Uterus (tissue), 4 donors: ENCODE measurements at places on chromosomes 5 and 9. TPM values are rescaled to one million over a fixed set of nuclear protein-coding genes. Genes with fewer than 3 reads are reported as not detected.

GRCh38 chr5:32319392-32319791, 6.7 kb upstream of the MTMR12 start:
- no peak overlapping the region for H3K4me3 ChIP-seq
- no peaks in the 10 kb centered on the region for H3K36me3 ChIP-seq
- H3K4me1 ChIP-seq, result no peaks in the 10 kb centered on the region
- H3K27ac ChIP-seq, result no peak overlapping the region
- no peak for DNase-seq

SH3TC2 gene
- 3.5 TPM for total RNA-seq

GRCh38 chr9:23153058-23153457, 673.0 kb downstream of the ELAVL2 start:
- H3K36me3 ChIP-seq, result no peaks in the 10 kb centered on the region
- no peak overlapping the region for H3K4me3 ChIP-seq
- no peak for DNase-seq
- no peak overlapping the region for H3K27ac ChIP-seq

HTR4 gene
- 0.40 TPM for total RNA-seq

- no peak overlapping the region for H3K4me3 ChIP-seq
- H3K36me3 ChIP-seq, result no peaks in the 10 kb centered on the region
- no peaks in the 10 kb centered on the region for H3K27me3 ChIP-seq
- no peaks in the 10 kb centered on the region for H3K4me1 ChIP-seq
- no peak for DNase-seq
- H3K27ac ChIP-seq, result peak overlapping the region; percentile 16
Observed at GRCh38 chr9:4936823-4937222, 48.2 kb upstream of the JAK2 start.

DNA sequence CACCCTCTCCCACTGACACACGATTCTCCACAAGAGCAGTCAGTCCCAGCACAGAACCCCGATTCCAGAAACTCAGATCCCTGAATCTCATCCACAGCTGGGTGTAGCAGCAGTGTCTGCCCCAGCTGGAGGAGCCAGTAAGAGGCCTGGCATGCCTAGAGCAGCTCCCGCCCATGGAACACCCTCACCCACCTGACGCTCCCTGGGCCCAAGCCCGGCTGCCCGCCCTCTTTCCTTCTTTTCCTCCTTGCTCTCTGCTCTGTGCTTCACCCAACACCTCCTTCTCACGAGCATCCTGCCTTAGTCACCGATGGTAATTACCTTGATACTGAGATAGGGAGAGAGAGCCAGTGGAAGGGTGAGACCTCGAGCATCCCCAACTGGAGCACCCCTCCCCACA, 8.7 kb downstream of the PCDH1 start:
- H3K27ac ChIP-seq, result no peak overlapping the region
- H3K36me3 ChIP-seq, result no peaks in the 10 kb centered on the region
- H3K4me1 ChIP-seq, result no peaks in the 10 kb centered on the region
- DNase-seq, result no peak

GRCh38 chr5:112637343-112637742, 100.3 kb upstream of the APC start:
- H3K4me3 ChIP-seq, result no peak overlapping the region
- DNase-seq, result no peak
- no peaks in the 10 kb centered on the region for H3K27me3 ChIP-seq
- H3K27ac ChIP-seq, result no peak overlapping the region

GRCh38 chr9:99262949-99263418, 40.9 kb downstream of the SEC61B start:
- no peaks in the 10 kb centered on the region for H3K27me3 ChIP-seq
- no peaks in the 10 kb centered on the region for H3K36me3 ChIP-seq
- no peak overlapping the region for H3K27ac ChIP-seq

FAXDC2 gene
- 30.0 TPM for total RNA-seq

LHX3 gene
- total RNA-seq, result not detected

GRCh38 chr9:117827456-117827855, 123.3 kb downstream of the TLR4 start:
- DNase-seq, result no peak
- H3K27me3 ChIP-seq, result no peaks in the 10 kb centered on the region
- H3K4me3 ChIP-seq, result no peak overlapping the region
- H3K27ac ChIP-seq, result no peak overlapping the region

GRCh38 chr5:179805070-179805528, 1.6 kb downstream of the MGAT4B start:
- peak overlapping the region; percentile 94 for H3K27ac ChIP-seq
- peak overlapping the region; percentile 67 for H3K4me3 ChIP-seq
- DNase-seq, result no peak
- no peaks in the 10 kb centered on the region for H3K27me3 ChIP-seq

DNA sequence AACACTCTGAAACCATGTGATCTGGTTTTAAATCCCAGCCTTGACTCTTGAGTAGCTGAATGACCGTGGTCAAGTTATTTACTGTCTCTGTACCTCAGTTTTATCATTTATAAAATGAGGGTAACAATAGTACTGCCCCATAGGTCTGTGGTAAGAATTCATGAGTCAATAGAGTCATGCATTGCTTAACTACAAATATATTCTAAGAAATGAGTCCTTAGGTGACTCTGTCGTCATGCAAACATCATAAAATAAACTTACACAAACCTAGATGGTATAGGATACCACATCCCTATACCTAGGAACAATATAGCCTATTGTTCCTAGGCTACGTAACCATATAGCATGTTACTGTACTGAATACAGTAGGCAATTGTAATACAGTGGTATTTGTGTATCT, 20.3 kb upstream of the ABCA1 start:
- no peak for DNase-seq
- H3K4me3 ChIP-seq, result no peak overlapping the region

ALDOB gene
- total RNA-seq, result not detected

POLE3 gene
- 24.6 TPM for total RNA-seq

RANBP3L gene
- total RNA-seq, result 4.0 TPM

DNA sequence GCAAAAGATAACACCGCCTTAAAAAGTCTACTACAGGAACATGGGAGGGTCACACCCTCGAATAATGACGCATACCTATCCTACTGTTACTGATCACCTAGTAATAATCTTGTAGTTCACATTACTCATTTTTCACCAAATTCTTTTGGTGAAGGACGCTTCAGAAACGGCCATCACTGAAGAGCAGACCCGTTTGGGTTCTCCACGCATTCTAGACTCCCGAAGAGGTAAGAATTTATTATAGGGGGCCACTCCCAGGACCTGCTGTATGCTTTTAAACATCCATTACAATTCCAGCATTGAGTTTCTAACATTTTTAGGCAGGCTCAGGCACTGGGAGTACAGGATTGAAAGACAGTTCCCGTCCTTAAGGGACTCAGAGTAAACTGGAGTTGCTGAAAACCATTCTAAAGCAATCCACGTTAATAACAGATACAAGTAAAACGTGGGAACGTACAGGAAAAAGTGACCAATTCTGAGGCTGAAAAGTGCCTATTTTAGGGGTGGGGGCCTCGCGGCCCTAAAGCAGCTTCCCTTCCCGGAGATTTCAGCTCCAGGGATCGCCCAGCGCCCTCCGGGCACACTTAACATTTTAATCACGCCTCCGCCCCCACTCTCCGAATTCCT, at the start of gene FER:
TSS of gene FER (plus strand) at position 124 of the 627 bp plus-strand sequence. CDS start 50,286 bp downstream, outside the sequence.
- H3K36me3 ChIP-seq, result no peaks in the 10 kb centered on the region
- no peaks in the 10 kb centered on the region for H3K4me1 ChIP-seq
- H3K4me3 ChIP-seq, result peak within 1 kb of the TSS; percentile 69
- H3K27me3 ChIP-seq, result no peaks in the 10 kb centered on the region

GRCh38 chr5:1172670-1173404, 28.6 kb upstream of the SLC6A19 start:
- DNase-seq, result no peak
- no peaks in the 10 kb centered on the region for H3K27me3 ChIP-seq
- no peak overlapping the region for H3K27ac ChIP-seq
- H3K36me3 ChIP-seq, result no peaks in the 10 kb centered on the region
- no peak overlapping the region for H3K4me3 ChIP-seq

GRCh38 chr5:151222790-151223446, 974 bp downstream of the CCDC69 start:
- no peaks in the 10 kb centered on the region for H3K4me1 ChIP-seq
- H3K27me3 ChIP-seq, result no peaks in the 10 kb centered on the region
- no peaks in the 10 kb centered on the region for H3K36me3 ChIP-seq
- H3K27ac ChIP-seq, result peak overlapping the region; percentile 90
- H3K4me3 ChIP-seq, result peak overlapping the region; percentile 85

DNA sequence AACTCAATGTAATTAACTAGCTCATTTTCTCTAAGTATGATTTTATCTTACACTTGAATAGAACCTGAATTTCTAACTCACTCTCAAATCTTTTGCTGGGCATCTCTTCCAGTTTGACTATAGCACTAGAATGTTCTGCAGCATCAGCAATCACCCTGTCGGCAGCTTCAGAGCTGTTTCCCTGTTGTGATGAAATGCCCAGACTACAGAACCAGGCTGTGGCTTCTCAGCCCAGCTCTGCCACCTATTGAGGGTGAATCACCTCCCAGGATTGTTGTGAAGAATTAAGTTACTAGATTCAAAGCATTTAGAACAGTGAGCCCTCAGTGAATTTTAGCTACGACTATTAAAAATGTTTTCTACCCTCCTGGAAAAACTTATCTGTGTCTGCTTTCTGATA, 90.4 kb upstream of the ANKRD55 start:
- no peaks in the 10 kb centered on the region for H3K27me3 ChIP-seq
- H3K4me3 ChIP-seq, result no peak overlapping the region
- H3K36me3 ChIP-seq, result no peaks in the 10 kb centered on the region
- no peak for DNase-seq
- H3K4me1 ChIP-seq, result no peaks in the 10 kb centered on the region

EGR1 gene
- total RNA-seq, result 9.5 TPM

SLC45A2 gene
- not detected for total RNA-seq

DNA sequence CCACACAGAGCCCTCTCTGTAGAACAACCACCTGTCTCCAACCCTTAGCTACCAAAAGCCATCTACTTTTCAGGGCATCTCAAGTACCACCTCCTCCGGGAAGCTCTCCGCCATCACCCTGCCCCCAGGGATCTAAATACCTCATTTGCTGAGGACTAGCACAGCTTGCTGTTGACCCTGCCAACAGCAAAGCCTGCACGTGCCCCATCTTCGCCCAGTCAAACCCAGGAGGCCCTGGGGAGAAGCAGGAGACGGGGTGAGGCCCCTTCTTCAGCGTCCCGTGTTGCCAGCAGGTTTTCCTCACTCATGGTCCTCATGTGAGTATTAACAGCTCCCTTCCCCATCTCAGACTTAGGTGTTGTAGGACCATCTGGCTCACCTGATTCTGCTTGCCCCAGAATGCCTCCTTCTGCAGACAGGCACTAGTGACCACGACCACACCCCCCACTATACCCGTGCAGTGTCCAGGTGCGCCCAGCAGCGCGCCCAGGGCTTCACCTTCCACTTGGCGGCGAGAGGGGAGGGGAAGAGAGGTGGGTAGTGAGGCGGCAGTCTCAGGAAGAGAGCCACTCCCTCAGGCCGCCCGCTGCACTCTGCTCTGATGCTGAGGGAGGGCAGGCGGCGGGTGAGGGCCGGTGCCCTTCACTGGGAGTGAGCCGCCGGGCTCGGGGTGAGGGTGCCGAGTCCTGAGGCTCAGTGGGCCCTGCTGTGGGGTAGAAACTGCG, 11.1 kb downstream of the VAV2 start:
- H3K4me1 ChIP-seq, result peaks cover 4% of the 10 kb centered on the region
- H3K27ac ChIP-seq, result no peak overlapping the region
- no peak for DNase-seq
- H3K36me3 ChIP-seq, result no peaks in the 10 kb centered on the region
- no peak overlapping the region for H3K4me3 ChIP-seq
- H3K27me3 ChIP-seq, result no peaks in the 10 kb centered on the region

DNA sequence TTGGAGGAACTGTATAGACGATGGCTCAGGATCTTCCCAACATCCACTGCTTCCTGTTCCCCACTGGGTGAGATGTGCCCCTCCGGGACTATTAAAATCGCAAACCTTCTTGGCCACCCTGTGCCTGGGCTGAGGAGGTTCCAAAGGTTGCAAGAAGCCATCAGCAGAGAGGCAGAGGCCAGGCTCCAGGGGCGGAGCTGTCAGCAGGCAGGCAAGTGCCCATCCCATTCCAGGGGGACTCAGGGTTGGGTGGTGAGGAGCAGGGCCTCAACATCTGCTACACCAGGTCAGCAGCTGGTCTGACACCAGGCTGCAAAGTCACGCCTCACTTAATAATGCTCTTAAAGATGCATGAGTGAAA, 2.2 kb downstream of the BTNL3 start:
- no peaks in the 10 kb centered on the region for H3K27me3 ChIP-seq
- no peak overlapping the region for H3K27ac ChIP-seq
- no peaks in the 10 kb centered on the region for H3K36me3 ChIP-seq
- no peaks in the 10 kb centered on the region for H3K4me1 ChIP-seq
- DNase-seq, result no peak
- no peak overlapping the region for H3K4me3 ChIP-seq

HRCT1 gene
- 1.4 TPM for total RNA-seq

DNA sequence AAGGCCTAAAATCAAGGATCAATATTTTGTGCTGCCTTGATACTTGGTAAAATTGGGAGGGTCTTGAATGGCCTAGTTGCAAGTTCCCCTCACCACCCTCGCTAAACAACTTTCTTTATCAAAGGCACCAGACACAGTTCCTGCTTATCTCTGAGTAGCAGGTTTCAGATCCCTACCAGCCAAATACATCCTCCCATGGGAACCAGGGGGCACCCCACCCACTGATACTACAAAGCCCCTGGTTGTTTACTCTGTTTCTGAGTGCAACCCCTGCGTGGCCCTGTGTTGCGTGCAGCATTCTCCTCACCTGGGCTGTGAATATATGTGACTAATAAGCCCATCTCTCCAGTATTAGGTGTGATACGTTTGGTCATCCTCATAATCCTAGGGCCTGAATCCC, 314.9 kb downstream of the DRD1 start:
- no peak overlapping the region for H3K4me3 ChIP-seq
- no peak overlapping the region for H3K27ac ChIP-seq
- H3K4me1 ChIP-seq, result no peaks in the 10 kb centered on the region
- DNase-seq, result no peak

RPP25L gene
- 22.6 TPM for total RNA-seq

DNA sequence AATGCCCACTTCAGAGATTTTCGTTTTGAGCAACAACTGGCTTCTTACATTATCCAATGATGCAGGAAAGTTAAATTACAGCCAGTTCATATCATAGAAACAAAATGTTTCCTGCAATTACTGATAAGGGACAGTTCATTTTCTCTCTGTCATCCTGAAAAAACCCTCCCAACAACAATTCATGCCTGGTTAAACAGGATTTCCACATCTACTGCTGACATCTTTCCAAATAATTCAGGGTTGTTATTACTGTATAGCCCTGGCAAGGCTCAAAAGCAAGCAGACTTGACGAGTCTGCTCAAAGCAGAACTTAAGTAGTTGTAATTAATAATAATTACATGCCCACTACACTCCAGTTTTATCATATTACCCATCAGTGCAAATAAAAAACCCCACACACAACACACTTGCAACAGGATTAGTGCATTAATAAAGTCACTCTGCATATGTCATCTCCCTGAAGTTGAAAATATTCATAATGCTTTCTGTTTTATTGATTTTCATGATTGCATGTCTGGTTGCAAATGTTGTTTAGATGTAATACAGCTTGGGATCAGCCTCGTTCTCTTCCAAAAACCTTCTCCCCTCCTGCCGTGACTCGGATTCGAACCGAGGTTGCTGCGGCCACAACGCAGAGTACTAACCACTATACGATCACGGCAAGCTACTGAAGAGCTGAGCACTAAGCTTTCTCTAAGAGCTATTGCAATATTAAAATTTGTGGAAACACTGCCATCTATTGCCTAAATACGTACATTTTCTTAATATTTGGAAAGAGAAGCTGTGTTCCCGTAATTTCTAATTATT, 119.6 kb upstream of the NFIB start:
- no peaks in the 10 kb centered on the region for H3K4me1 ChIP-seq
- peak overlapping the region; percentile 40 for H3K27ac ChIP-seq
- H3K36me3 ChIP-seq, result no peaks in the 10 kb centered on the region
- peak; percentile 22 for DNase-seq
